ENCODE measurements at places on chromosomes 1 and 21. TPM values are rescaled to one million over a fixed set of nuclear protein-coding genes. Genes with fewer than 3 reads are reported as not detected.

TNFRSF18 gene
- total RNA-seq: not detected

CHIA gene
- not detected for total RNA-seq

DNA sequence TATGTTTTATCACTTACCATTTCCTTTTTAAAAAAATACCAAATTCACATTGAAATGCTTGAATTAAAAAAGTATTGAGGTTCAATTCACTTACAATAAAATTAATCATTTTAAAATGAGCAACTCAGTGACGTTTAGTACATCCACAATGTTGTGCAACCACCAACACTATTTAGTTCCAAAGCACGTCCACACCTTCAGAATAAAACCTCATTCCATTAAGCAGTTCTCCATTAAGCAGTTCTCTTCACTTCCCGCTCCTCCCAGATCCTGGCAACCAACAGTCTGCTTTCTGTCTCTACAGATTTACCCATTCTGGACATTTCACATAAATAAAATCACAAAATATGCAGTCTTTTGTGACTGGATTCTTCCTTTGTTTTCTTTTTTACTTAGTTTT lies 41.3 kb downstream of the GNG4 start:
- no peak for DNase-seq

PROK1 gene
- not detected for total RNA-seq

HRNR gene
- not detected for total RNA-seq

DNA sequence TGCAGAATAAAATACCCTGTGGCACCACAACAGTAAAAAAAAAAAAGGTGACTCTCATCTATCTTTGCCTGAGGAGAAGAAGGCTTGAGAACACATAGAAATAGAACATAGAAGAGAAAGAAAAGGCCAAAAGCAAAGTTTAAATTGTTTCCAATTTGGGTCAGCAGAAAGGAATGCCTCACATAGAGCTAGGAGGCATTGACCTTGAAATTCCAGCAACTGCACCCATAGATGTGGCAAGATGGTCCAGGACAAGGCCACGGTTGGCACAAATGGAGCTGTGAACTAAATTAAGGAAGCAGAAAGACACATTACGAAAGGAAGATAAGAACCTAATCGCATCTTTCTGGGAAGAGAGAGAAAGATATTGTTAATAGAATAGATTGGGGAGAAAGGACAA lies 588.3 kb downstream of the LMO4 start:
- DNase-seq: no peak

SPRR2A gene
- total RNA-seq: not detected

DNA sequence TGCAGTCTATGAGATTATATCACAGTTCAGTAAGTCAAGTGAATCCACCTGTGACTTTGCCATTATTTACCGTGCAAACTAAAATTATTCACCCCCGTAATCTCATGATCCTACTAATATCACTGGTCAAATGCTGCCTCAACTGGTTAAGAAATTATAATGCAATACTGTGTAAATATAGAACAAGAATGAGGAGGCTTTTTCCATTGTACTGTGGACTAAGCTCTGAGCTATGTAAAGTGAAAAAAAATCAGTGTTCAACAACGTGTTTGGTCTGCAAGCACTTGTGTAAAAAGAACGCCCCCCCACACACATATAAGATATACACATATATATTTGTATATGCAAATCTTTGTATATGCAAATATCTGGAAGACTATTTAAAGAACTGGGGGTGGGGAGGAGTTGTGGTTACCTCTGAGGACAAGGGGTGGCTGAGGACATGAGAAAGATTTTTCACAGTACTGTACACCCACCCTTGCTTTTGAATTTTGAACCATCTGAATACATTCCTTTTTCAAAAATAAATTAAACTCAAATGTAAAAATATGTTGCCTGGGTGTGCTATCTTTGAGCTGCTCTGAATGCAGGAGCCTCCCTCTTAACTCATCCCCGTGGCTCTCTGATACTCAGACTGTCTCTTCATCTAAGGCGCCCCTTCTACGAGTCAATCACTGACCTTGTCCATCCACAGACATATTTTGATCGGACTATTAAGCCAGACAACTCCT lies 57.0 kb downstream of the PTP4A2 start:
- DNase-seq: no peak

GRCh38 chr1:77139389-77139788 lies 79.8 kb downstream of the PIGK start:
- DNase-seq: no peak

CLIC6 gene
- not detected for total RNA-seq

DNA sequence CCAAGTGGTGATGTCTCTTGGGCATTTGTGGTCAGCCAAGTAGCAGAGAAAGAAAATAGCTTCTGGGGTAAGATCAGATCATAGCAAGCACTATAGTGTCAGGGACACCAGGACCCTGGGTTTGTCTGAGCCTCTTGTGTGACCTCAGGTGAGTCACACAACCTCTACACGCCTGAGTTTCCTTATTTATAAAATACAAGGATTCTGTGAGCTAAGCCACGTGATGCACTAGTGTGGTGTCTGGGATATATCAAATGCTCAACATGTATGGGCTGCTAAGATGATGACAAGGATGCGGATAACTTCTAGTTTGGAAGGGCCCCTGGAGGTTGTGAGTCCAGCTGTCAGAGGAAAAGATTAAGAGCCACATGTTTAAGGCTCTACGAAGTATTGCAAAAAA lies 24.5 kb upstream of the ZNF436 start:
- no peak for DNase-seq

DNA sequence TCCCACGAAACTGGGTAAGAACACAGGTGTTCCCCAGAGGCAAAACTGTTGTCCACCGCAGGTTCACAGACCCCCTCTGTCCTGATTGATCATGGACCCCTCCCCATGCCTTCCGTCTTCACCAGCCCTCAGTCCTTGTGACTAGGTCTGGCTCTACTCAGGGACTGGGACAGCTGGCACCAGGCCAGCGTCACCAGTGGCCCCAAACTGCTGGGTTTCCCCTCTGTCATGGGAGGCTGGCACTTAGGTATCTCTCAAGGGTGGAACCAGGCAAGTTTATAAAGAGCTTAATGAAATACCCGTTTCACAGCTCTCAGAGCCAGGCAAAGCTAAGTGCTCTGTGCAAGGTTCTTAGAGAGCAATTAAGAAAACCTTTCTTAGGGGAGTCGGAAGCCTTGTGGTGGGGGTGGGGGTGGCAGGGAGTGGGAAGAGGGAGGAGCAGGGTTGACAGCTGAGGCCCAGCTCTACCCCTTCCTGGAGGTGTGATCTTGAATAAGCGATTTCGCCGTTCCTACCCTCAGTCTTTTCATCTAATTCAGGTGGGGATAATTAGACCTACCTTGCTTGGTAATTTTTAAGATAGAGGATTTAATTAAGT lies 35.0 kb upstream of the IFNLR1 start:
- no peak for DNase-seq

FCAMR gene
- total RNA-seq: not detected

GBP4 gene
- 0.56 TPM for total RNA-seq

TRIM63 gene
- total RNA-seq: not detected

WDR3 gene
- 31.7 TPM for total RNA-seq

RASAL2 gene
- total RNA-seq: 25.4 TPM

Data from SJSA1 (cell line).